HTR-8/SVneo (cell line): ENCODE measurements at places on chromosomes 3 and 15.

GRCh38 chr3:47227678-47228077 is 54.9 kb downstream of the KIF9 start:
- DNase-seq: no peak

GRCh38 chr3:38131621-38132369 is 5.1 kb downstream of the ACAA1 start:
- DNase-seq: no peak

- DNase-seq: no peak
Observed at GRCh38 chr3:177300039-177300833, 103.0 kb upstream of the TBL1XR1 start.

DNA sequence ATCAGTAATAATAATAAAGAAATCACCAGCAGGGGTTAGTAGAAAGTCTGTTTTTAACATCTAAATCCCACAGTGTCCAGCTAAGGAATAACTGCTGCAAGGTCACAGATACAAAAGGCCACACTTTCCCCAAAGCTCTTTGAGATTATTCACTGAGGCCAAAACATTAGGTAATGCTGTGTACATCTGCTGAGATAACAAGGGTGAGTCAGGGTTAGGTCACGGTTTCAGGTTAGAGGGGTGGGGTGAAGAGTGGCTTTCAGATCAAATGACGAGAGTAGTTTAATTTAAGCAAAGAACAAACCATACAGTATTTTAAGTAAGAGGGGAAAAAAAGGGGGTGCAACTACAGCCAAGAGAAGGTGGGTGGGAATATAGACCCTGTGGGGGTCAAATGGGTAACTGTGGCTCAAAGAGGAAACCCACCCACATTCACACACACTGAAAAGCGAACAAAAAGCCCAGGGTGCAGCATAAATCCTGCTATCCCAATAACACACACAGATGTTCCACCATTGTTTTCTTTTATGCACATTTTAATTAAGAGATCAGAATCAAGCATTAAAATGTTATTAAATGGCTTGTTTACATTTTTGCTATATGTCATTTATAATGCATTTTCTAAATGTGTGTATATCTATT is 412.9 kb downstream of the TIGIT start:
- DNase-seq: peak; percentile 1

- DNase-seq: no peak
Observed at GRCh38 chr3:50155891-50156290, 767 bp downstream of the SEMA3F start.

DNA sequence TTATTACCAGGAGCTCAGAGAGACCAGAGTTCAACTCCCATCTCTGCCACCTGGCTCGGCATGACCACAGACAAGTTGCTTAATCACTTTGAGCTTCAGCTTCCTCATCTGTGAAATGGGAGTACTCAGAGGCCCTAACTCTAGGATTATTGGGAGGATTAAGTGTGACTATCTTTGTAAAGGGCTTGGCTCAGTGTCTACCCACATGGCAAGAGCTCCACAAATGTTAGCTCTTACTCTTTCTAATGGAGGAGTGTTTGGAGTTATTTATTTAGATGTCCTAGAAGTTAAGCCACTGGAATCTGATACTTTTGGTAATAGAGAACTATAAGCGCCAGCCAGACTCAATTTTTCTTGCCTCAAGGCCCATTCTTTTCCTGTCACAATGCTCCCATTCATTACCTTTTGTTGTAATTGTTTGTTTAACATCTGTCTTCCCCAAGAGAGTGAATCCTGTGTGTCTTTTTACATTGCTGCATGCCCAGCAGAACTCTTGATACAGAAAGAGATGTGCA is 12.3 kb upstream of the LMCD1 start:
- no peak for DNase-seq

- no peak for DNase-seq
Observed at GRCh38 chr3:184795522-184796190, 16.3 kb upstream of the VPS8 start.

DNA sequence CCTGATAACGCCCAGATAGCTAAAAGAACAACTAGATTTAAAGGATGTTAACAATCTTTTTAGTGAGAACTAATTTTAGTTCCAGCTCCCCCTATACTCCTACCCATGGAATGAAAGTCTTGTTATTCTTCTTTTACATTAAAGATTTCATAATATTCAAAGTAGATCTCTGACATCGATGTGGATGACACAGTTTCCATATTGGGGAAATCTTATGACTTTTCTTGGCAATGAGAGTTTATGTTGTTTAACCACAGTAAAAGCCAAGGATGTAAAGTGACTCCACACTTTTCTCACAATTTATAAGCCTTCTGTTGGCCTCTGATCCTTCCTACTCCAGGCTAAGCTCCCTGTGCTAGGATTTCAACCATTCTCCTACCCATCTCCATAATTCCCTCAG is 332.6 kb upstream of the KCNMB2 start:
- no peak for DNase-seq

DNA sequence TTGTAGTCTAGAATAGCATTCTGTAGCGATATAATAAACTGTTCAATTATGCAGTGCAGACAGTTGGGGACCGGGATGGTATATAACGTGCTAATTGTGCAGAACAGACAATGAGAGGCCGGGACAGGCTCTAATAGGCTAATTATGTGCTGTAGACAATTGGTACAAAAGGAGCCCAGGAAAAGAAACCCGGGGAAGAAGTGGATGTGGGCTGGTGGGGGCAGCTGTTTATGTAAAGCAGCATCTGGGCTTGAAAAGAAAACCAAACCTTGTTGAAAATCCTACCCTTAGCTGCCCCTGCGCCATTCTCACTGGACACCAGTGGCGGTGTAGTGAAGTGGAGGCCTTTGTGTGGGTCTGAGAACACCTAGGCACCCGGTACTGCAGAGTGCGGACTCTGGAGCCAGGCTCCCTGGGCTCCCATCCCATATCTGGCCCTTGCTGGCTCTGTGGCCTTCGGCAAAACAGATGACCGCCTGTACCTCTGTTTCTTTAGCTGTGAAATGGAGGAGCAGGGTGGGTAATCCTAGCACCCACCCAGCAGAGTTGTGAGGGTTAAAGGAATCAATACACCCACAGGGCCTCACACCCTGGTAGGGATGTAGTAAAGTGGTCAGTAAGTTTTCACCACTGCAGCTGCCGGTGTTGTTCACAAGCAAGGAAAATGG is 51.5 kb downstream of the CMTM6 start:
- no peak for DNase-seq

- no peak for DNase-seq
Observed at GRCh38 chr15:38853608-38854007, 289.0 kb upstream of the RASGRP1 start.

GRCh38 chr3:113629584-113630421 is 66.6 kb downstream of the USF3 start:
- DNase-seq: no peak

- no peak for DNase-seq
Observed at GRCh38 chr3:134378384-134378783, 4.1 kb upstream of the AMOTL2 start.

- DNase-seq: peak; percentile 24
Observed at GRCh38 chr3:152524198-152525140, 255.7 kb downstream of the MBNL1 start.

- DNase-seq: no peak
Observed at GRCh38 chr15:67359431-67360079, 105.0 kb downstream of the IQCH start.

GRCh38 chr3:196315821-196316220 is 2.2 kb downstream of the DYNLT2B start:
- DNase-seq: no peak

DNA sequence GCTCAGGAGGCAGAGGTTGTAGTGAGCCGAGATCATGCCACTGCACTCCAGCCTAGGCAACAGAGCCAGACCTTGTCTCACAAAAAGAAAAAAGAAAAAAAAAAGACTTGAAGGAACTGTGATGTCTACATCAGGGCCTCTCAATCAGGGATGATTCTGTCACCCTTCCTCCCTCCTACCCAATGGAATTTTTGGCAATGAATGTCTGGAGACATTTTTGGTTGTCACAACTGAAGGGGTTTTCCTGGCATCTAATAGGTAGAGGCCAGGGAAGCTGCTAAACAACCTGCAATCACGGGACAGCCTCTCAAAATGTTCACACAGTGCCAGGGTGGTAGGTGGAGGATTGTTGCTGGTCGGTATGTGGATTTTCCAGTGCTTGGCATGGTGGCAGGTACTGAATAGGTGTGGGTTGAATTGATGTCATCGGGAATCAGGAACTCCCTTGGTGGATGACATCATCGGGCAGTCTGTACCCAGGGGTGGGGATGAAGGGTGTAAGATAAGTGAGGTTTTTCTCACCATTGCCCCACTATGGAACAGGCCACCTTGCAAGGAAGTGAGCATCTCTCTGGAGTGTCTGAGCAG is 71.3 kb downstream of the MESD start:
- DNase-seq: no peak
